ENCODE measurements at places on chromosomes 7 and 10. TPM values are rescaled to one million over a fixed set of nuclear protein-coding genes. Genes with fewer than 3 reads are reported as not detected.
A peak's percentile ranks its signal among the peaks of the same experiment; 100 is the strongest.

DNA sequence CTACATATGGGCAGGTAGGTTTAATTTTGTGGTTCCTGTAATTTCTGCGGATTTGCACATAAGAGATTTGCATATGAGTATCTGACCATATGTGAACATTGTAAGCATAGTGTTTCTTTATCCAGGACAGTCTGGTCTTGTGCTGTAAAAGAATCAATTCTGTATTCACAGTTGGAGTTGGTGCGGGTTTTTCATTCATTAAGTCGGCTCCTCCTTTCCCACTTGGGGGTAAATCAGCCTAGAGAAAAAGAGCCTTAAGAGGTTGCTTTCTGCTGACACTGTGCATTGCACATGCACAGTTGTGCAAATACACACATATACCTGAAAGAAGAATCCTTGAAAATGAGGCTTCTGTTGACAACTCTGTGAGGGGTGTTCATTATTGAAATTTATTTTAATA is 6.1 kb upstream of the CYP26C1 start:
- peaks cover under 1% of the 10 kb centered on the region for H3K27me3 ChIP-seq
- no peak overlapping the region for H3K4me3 ChIP-seq
- H3K36me3 ChIP-seq, result peaks cover 4% of the 10 kb centered on the region
- no peaks in the 10 kb centered on the region for H3K4me1 ChIP-seq

- no peak overlapping the region for H3K27ac ChIP-seq
- H3K4me1 ChIP-seq, result no peaks in the 10 kb centered on the region
Measured at GRCh38 chr10:124300224-124300623, 118.5 kb downstream of the OAT start.

- peaks cover 37% of the 10 kb centered on the region for H3K4me1 ChIP-seq
- H3K27ac ChIP-seq, result peak overlapping the region; percentile 98
- H3K36me3 ChIP-seq, result peaks cover 4% of the 10 kb centered on the region
- no peaks in the 10 kb centered on the region for H3K27me3 ChIP-seq
- DNase-seq, result no peak
Measured at GRCh38 chr7:150406567-150407421, 27.7 kb downstream of the ZNF775 start.

- H3K27ac ChIP-seq, result no peak overlapping the region
- DNase-seq, result no peak
- peaks cover 3% of the 10 kb centered on the region for H3K4me1 ChIP-seq
Measured at GRCh38 chr10:70265032-70265689, 18.6 kb downstream of the NPFFR1 start.

DNA sequence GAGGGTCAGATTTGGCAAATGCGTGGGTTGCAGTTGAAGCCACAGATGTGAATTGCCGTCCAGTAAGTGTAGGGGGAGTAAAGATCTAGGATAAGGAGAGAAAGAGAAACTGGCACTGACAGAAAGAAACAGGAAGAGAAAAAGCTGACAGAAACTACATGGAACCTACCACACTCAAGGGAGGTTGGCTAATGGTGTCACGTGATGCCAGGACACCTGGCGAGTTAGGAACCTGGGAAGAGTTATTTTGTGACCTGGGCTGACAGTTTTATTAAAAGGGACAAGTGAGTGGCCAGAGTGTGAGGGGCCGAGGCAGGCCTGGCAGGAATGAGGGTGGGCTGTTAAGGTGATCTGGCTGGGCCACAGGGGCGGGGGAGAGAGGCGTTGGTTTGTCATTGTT is 188.7 kb downstream of the ADARB2 start:
- H3K27ac ChIP-seq, result no peak overlapping the region
- no peaks in the 10 kb centered on the region for H3K36me3 ChIP-seq
- no peak overlapping the region for H3K4me3 ChIP-seq
- peaks cover 12% of the 10 kb centered on the region for H3K4me1 ChIP-seq

DNA sequence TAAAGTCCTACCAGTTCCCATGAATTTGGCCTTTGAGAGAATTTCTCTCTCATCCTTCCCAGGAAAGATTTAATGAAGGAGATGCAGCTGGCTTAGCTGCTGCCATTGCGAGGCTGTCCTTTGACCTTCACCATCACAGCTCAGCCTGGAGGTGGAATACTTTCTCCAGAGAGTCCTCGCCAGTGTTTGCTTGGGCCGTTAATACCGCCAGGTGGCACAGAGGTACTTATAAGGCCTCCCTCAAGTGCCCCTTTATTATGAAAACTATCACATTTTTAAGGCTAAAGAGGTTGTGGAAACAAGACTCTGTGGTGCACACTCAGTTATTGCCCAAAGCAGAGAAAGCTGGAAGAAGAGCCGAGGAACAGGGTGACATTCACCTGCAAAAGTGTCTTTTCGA is 330.6 kb downstream of the CCSER2 start:
- DNase-seq, result no peak
- no peak overlapping the region for H3K27ac ChIP-seq
- peaks cover 25% of the 10 kb centered on the region for H3K27me3 ChIP-seq
- no peaks in the 10 kb centered on the region for H3K36me3 ChIP-seq
- H3K4me3 ChIP-seq, result no peak overlapping the region
- peaks cover 2% of the 10 kb centered on the region for H3K4me1 ChIP-seq

- H3K36me3 ChIP-seq, result peaks cover 7% of the 10 kb centered on the region
- peaks cover 23% of the 10 kb centered on the region for H3K4me1 ChIP-seq
- DNase-seq, result no peak
- H3K27me3 ChIP-seq, result no peaks in the 10 kb centered on the region
Measured at GRCh38 chr10:7233259-7233991, 177.4 kb downstream of the SFMBT2 start.

DNA sequence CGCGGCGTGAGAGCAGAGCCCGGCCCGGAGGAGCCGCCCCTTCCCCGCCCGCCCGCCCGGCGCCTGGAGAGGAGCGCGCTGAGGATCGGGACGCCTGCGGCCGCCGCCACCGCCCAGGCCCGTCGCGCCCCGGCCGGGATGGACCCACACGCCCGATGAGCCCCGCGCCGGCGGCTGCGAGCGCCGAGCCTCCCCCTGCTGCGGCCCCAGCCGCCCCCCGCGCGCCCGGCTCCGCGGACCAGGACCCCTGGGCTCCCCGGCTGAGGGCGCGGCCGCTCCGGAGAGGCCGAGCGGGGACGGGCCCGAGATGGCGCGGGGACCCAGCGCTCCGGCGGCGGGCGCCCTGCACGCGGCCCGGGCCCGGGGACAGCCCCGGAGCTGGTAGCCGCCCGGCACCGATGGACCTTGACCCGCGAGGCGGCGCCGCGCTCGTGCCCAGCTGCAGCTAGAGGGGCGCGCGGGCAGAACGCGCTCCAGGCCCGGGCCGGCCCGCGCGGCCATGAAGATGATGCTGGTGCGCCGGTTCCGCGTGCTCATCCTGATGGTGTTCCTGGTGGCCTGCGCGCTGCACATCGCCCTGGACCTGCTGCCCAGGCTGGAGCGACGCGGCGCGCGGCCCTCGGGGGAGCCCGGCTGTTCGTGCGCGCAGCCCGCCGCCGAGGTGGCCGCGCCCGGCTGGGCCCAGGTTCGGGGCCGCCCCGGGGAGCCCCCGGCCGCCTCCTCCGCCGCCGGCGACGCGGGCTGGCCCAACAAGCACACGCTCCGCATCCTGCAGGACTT is 520 bp downstream of the FAM20C start:
- H3K27ac ChIP-seq, result no peak overlapping the region
- peaks cover 61% of the 10 kb centered on the region for H3K27me3 ChIP-seq
- H3K4me3 ChIP-seq, result peak overlapping the region; percentile 36
- no peak for DNase-seq

- DNase-seq, result no peak
- no peaks in the 10 kb centered on the region for H3K27me3 ChIP-seq
- no peak overlapping the region for H3K27ac ChIP-seq
- no peaks in the 10 kb centered on the region for H3K36me3 ChIP-seq
- H3K4me3 ChIP-seq, result no peak overlapping the region
- no peaks in the 10 kb centered on the region for H3K4me1 ChIP-seq
Measured at GRCh38 chr7:122588621-122589020, 110.3 kb downstream of the RNF133 start.

GRCh38 chr7:52705768-52706167 is 329.7 kb upstream of the POM121L12 start:
- H3K4me3 ChIP-seq, result no peak overlapping the region
- no peak for DNase-seq
- no peak overlapping the region for H3K27ac ChIP-seq
- H3K4me1 ChIP-seq, result no peaks in the 10 kb centered on the region

- H3K4me3 ChIP-seq, result no peak overlapping the region
- no peak overlapping the region for H3K27ac ChIP-seq
- peaks cover 2% of the 10 kb centered on the region for H3K36me3 ChIP-seq
Measured at GRCh38 chr10:660413-660969, 29.0 kb downstream of the DIP2C start.

DNA sequence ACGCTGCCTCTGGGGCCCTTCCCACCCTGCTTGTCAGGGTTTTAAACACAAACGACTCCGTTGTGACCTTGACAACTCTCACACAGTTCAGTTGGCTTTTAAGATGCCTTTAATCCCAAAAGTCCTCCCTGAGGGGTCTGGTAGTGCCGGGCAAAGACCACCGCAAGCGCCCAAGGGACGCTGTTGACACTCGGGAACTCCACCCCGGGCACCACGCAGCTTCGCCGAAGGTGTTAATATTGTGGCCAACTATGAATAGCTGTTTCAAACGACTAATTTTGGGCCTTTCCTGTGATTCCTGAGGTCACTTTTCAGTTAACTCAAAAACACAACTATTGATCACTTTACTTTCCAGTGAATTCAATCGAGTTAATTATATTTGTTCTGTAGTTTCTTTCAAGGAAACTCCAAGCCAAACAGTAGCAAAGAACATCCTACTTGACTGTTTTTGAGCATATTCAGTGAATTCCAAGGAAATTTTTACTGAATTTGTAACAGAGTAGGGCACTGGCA is 958 bp upstream of the ESYT2 start:
- H3K4me3 ChIP-seq, result peak overlapping the region; percentile 95
- no peaks in the 10 kb centered on the region for H3K27me3 ChIP-seq
- H3K36me3 ChIP-seq, result peaks cover 7% of the 10 kb centered on the region
- peaks cover 23% of the 10 kb centered on the region for H3K4me1 ChIP-seq
- H3K27ac ChIP-seq, result peak overlapping the region; percentile 97

DNA sequence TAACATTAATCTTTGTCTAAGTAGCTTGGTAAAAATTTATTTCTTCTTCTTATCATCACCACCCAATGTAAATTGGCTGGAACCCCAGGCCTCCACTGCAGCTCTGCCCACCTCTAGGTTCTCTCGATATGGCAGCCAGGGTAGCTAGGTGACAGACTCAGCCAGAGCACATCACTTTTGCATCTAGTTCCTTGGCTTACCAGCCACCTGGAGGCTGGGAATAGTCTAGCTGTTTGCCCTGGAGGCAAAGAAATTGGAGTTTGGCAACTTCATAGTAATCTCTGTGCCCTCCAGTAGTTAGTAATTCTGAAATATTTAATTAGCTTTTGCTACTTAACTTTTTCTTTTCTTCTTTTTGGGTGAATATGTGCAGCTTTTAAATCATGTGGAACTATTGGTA is 9.4 kb downstream of the IFRD1 start:
- peak overlapping the region; percentile 9 for H3K27ac ChIP-seq
- peak overlapping the region; percentile 7 for H3K4me3 ChIP-seq
- peaks cover 11% of the 10 kb centered on the region for H3K36me3 ChIP-seq
- no peaks in the 10 kb centered on the region for H3K27me3 ChIP-seq
- no peak for DNase-seq

DNA sequence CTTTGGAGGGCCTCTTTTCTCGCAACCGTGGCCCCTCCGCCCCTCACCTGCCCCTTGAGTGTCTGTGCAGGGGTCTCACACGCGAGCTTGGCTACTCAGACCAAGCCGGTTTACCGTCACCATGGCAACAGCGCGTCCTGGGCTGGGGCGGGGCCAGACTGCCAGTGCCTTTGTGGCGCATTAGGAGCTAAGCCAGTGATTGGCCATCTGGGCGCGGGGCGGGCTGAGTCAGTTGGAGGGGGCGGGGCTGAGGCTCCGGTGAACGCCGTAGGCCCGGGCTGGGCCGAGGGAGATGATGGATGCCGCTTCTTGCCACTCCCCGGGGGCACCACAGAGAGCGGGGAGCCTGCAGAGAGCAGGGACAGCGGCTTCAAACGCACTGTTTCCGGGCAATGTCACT is 48.7 kb upstream of the FXYD4 start:
- DNase-seq, result peak; percentile 82
- H3K36me3 ChIP-seq, result no peaks in the 10 kb centered on the region
- peak overlapping the region; percentile 63 for H3K4me3 ChIP-seq
- peaks cover 22% of the 10 kb centered on the region for H3K4me1 ChIP-seq
- H3K27me3 ChIP-seq, result no peaks in the 10 kb centered on the region

Gene GBX1
- not detected for total RNA-seq

Gene UCN3
- not detected for total RNA-seq

Gene TET1
- 2.2 TPM for total RNA-seq

Gene ZNF511
- total RNA-seq, result 28.1 TPM

Measured in T-helper 17 cell (primary cell).